Stimulated activated CD4-positive, alpha-beta T cell treated with anti-CD3 and anti-CD28 coated beads, Interleukin-1b, Interleukin-23, amount 100 ng/mL, for 4 hours (primary cell): ENCODE measurements at places on chromosomes 6 and 20.

DNA sequence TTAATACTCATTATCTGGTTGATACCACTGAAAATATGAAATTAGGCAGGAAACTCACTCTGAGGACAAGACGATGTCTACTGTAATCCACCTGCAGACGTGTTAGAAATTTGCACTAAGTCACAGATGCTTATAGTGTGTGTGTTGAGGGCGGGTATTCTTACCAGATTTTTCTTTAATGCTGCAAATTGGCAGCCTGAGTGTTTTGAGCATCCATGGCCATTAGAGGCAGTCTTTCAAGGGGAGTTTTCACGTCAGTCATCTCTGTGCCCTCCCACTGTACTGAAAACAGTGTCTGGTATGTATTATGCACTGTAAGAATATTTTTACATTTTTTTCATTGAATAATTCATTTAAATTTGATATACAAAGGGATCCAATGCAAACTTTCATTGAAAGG lies 266.5 kb upstream of the QKI start:
- DNase-seq: no peak

DNA sequence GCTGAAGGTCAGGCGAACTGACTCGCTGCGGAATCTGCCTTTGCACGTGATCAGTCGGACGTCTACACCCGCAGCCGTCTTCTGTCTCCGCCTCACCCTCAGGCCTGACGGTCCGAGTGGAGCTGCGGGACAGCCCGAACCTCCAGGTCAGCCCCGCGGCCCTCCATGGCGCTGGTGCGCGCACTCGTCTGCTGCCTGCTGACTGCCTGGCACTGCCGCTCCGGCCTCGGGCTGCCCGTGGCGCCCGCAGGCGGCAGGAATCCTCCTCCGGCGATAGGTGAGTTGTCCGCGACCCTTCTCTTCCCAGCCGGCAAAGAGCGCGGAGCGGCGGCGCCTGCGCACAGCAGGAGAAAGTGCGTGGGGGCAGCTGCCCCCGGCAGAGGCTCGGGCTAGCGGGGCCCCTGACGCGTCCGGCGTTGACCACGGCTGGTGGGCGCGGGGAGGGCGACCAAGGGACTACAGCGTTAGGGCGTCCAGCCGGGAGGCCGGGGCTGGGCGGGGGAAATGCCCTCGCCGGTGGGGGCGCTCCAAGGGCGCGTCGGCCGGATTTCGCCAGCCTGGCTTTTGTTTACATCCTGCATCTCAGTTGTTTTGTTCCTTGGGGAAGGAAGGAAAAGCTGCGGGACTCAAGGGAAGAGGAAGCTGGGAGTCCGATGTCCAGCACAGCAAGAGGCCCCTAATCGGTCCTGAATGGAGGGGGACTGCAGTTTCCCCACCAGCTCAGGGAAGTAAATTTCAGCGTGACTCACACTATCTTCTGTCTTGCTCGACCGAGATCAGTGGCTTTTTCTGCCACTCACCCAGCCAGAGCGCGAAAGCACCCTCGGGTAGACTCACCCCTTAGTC lies at the start of gene SMPDL3A:
SMPDL3A (plus strand) TSS at position 77 of the 846 bp plus-strand sequence; CDS start at position 166, 89 bp downstream.
- DNase-seq: no peak

DNA sequence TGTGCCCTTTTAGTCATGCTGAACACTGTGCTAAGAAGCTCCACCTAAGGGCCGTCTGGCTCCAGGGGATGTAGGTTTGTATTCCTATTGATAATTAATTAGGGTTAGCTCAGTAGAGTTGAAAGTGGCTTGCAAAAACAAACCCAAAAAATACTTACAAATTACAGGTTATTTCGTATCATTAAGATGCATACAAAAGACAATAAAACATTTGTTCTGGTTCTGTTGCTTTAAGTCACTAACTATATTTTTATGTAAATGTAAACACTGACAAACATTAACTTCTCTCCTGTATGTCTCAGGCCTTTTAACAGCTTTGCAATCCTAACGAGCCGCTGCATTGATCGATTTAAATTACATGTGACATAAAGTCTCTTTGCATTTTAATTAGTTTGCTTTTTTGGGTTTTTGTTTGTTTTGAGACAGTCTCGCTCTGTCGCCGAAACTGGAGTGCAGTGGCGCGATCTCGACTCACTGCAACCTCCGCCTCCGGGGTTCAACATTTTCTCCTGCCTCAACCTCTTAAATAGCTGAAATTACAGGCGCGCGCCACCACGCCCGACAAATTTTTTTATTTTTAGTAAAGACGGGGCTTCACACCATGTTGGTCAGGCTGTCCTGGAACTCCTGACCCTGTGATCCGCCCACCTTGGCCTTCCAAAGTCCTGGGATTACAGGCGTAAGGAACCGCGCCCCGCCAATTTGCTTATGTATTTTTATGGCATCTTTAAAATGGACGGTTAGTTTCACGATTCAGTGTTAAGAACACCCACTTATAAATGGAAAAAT lies 110.9 kb downstream of the HFE start:
- DNase-seq: no peak

- DNase-seq: no peak
Measured at GRCh38 chr6:136438441-136438840, 111.8 kb downstream of the MAP7 start.

GRCh38 chr6:6314596-6314995 lies 5.9 kb downstream of the F13A1 start:
- no peak for DNase-seq
